ENCODE measurements at places on chromosomes 7 and 10.

DNA sequence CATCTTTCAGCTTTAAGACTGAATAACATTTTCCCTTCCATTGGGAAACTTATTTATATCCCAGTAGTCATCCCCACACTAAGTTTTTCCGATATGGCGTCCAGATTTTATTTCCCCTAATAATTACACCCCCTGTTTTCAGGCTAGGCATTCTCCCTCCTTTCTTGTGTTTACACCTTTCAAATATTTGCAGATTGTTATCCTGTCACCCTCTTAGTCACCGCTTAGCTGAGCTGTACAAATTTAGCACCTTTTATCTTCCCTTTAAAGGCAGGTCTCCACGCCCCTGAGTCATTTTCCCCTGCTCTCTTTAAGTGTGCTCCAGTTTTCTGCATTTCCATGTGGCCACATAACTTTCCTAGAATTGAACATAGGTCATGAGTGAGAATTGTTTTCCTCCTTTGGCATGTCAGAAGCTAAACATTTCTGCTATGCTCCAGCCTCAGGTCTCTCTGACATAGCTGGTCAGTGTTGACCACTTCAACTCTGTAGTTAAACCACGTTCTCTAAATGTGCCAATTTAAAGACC lies 47.4 kb downstream of the LRRC4 start:
- no peak for DNase-seq

DNA sequence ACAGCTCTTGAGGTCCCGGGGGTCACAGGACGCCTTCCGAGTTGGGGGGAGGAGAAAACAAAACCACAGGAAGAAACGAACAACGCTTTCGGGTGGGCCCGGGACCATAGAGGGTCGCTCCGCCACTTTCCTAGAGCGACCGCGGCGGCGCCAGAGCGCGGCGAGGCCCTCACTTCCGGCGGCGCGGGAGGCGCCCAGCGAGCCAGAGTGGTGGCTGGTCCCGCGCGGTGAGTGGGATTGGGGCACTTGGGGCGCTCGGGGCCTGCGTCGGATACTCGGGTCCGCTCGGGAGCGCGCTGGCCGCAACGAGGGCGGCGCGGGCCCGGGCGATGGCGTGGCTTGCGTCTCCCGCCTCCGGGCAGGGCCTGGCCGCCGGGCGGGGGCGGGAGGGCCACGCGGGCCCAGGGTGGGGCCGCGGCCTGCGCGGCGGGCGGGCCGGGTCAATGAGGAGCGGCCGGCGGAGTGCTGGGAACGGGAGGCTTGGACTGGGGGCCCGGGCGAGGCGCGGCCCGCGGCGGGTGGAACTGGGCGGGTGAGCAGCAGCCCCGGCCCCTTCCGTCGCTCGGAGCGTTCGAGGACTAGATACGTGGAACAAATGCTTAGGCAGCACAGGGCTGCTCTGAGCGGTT lies at the start of gene ZNF22:
Gene ZNF22 (plus strand): TSS at position 172 of the 629 bp plus-strand sequence. CDS start 2,446 bp downstream, outside the sequence.
- peak; percentile 77 for DNase-seq

GRCh38 chr7:22858640-22859561 lies 36.3 kb upstream of the TOMM7 start:
- DNase-seq, result no peak

GRCh38 chr7:31096877-31097258 lies 44.8 kb downstream of the ADCYAP1R1 start:
- DNase-seq, result no peak

GRCh38 chr7:636396-636795 lies 90.1 kb upstream of the DNAAF5 start:
- DNase-seq, result peak; percentile 42

DNA sequence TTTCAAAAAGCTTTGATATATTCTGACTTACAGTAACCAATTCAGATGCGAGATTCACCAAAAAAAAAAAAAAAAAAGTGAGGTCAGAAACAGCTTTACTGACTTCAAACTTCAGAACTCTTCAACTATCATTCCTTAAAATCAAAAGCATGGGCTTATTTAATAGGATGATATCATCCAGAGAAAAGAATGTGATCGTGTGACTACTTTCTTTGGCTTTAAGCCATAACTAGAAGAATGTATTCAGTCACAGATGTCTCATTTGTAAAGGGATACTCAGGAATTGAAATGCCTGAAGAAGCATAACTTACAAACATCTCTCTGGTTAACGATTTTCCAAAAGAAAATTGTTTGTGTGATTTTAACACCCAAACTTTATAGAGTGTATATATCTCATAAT lies 11.5 kb downstream of the TPK1 start:
- no peak for DNase-seq

GRCh38 chr10:123651421-123652047 lies 14.6 kb upstream of the GPR26 start:
- DNase-seq, result no peak

DNA sequence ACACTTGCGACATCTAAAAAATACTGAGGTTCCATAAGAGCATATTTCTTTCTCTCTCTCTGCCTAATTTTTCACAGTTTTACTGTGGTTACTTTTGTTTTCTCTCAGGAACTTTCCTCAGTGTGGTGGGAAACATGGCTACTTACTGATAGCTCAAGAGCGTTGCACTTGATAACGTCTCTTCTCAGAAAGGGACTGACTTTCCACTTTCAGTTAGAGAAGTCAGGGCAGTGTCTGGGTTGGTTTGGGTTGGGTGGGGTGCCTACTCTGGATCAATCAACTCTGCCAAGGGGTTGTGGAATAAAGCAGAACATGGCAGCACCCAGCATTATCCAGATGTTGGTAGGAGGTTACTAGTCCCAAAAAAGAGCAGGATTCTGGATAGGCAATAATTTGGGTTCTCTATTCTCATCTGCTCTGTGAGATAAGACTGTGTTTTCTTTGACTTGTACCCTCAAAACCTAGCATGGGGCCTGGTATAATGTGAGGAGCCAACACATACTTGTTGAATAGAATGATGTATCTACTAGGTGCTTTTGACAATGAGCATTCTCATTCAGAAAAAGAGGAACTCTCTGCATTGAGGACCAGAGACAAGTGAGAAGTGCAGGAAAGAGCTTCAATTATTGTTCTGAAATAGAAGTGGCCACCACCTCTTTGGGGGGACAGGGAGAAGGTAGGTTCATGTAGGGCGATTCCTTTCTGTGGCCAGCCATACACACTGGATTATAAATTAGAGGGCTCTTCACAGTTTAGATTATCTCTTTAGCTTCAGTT lies 315.7 kb downstream of the REEP3 start:
- no peak for DNase-seq

DNA sequence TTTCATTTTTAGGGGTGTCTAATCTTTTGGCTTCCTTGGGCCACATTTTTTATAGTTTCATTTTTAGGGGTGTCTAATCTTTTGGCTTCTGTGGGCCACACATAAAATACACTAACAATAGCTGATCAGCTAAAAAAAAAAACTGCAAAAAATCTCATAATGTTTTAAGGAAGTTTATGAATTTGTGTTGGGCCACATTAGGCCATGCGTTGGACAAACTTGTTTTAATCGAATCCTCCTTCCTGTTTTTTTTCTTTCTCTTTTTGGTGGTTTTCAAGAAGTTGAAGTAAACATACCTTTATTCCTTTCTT lies 37.4 kb downstream of the ZNRF2 start:
- DNase-seq, result no peak

DNA sequence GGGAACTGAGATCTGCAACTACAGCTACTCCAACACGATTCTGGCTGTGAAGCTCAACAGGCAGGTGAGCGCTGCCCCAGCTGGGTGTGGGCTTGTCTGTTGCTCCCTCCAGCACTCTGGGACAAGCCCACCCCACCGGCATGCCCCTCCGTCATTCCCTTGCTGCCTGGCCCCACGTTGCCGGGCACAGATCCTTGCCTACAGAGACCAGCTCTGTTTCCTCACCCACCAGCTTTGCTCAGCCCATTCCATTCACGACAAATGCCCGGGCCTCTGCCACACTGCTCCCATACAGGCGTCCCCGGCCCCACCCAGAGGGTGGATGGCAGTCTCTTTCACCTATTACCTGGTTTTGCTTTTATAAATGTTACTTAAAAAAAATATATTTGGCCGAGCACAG lies 24.6 kb downstream of the WIPI2 start:
- DNase-seq, result no peak

GRCh38 chr7:101614098-101614938 lies 14.8 kb downstream of the MYL10 start:
- DNase-seq, result no peak

- DNase-seq, result no peak
These were observed 177.2 kb upstream of the RHEB start for GRCh38 chr7:151696721-151697514.

DNA sequence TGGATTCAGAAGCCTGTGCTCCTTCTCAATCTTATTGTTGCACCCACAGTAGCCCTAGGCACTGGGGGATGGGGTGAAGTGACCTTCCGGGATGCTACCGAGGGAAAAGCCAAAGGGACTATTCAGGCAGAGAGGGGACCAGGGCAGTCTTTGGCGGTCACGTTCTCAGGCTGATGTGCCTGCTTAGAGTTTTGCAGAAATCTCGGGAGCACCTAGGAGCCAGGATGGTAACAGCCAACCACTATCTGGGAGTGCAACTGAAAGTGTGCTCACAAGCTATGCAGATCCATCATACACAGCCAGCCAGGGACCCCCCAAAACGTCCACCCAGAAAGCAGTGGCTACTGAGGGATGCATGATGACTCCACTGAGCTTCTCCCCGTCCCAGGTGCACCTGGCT lies 52.4 kb downstream of the CXCL12 start:
- no peak for DNase-seq

DNA sequence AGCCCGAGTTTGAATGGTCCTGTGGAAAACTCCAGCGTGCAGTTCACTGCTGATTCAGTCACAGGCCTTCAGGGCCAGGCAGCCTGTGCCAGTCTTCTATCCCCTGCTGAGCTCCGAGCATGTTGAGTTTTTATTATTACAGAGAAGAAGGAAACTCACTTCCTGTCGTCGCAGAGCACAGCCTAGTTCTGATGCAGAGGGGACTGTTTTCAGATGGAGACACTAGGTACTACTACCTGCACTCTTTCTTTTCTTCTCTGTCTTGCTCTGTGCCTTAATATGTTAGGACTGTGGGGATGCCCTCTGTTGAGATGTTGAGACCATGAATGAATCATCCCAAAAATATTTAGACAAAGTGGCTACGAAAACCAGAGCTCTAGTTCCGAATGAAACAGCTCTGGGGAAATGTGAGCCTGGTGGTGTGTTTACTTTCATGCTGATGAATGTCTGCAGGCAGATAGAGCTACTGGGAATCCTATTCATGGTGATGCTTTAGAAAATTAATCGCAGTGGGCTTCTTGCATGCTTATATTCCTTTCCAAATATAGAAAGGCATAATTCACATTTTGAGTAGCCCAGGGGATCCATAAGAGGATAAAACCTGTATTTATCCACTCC lies 29.6 kb downstream of the CASP7 start:
- no peak for DNase-seq

DNA sequence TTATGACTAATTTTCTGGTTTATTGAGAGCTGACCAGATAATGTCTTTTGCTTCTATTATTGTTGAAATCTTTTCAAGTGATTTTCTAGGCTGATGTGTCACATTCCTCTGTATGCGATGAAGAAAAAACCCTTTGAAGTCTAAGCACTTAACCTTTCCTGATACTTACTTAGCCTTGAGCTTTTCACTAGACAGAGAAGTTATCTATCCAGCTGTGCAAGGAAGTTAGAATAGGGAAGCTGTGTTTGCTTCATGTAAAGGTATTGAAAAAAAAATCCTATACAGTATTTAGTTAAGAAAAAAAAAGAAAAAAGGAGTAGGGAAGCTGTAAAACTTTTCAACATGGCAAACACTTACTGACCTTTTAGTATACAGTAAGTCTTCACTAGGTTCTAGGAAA lies 117.6 kb upstream of the DNAJB12 start:
- DNase-seq, result no peak

DNA sequence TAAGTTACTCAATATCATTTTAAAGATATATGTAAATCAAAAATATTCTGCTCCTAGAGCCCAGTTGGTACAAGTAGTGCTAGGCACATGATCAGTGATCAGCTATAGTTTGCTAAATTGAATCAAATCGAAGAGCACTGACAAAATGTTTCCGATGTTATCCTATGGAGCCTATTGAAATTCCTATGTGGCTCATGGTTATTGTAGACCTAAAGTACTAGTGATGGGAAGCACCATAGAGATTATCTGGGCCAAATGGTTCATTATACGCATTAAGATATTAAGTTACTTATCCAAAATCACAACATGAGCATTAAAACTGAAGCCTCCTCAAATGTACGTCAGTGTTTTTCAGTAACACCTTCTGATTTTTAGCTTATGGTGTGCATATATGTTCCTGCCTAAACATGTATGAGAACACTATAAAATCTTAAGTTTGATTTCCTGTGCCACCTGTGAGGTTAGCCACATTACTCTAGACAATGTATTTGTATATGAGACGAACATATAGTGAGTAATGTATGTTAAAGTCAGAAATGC lies 103.2 kb downstream of the IQUB start:
- no peak for DNase-seq

- DNase-seq, result no peak
These were observed 105.9 kb upstream of the ARID5B start for GRCh38 chr10:61795551-61795950.

DNA sequence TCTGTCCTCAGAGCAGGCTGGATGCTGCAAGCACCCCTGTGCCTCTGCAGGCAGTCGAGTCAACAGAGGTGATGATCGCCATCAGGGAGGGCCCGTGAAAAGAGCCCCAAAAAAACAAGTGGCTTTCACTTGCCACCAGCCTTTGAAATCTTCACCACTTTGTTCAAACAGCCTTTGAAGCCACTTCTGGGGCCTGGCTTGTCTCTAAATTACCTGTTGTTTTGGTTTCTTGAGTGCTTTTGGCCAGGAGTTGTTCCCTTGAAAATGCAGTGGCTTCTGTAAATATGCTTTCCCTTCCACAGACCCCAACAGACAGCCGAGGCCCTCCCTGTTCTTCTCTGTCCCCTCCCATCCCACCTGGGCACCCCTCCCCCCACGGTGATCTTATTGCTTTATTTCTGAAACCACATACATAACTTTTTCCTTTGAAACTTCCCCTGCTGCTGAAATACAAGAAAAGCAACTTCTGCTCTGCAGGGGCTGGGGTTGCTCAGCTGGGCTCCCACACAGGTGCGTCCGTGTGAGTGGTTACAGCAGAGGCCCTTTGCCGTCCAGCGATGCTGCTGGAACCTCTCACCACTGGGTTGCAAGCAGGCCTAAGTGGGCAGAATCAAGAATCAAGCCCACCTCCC lies 283.8 kb upstream of the SHH start:
- DNase-seq, result no peak

GRCh38 chr7:81499262-81500116 lies 270.4 kb downstream of the HGF start:
- peak; percentile 31 for DNase-seq
